Panc1 (cell line): ENCODE measurements at places on chromosomes 11 and 22.

DNA sequence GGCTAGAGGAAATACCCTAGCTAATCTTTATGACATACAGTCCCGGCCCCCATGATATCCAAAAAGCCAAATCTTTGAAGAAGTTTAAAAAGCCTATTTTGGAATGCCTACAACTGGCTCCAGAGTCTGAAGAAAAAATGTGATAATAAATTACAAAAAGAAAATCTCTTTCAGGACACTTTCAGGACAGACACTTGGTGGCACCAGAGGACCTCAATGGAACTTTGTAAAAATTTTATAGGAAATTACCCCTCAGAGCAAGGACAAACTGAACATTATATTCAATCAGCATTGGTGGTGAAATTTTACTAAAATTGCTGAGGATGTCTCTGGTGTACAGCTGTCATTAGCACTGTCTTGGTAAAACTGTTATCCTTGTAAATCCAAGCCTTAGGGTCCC, 81.0 kb downstream of the CCDC73 start:
- DNase-seq = no peak

DNA sequence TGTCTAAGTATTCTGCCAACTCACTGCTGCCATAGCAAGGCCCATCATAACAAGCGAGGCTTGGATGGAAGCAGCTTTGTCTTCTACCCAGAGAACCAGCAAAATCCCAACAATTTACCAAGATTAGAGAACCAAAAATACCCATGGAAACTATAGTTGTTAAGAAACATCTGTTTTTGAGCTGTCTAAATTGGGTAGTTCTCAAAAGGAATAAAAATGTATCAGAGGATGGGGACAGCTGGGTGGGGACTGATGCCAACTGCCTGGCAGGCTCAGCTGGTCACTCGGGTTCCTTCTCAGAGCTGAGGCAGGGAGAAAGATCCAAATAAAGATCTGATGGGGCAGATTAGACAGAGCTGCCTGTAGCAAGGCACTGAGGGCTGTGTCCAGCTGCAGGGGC, 85.9 kb upstream of the GRK3 start:
- no peak for DNase-seq

GRCh38 chr11:74345420-74345819, 34.0 kb upstream of the P4HA3 start:
- no peak for DNase-seq

DNA sequence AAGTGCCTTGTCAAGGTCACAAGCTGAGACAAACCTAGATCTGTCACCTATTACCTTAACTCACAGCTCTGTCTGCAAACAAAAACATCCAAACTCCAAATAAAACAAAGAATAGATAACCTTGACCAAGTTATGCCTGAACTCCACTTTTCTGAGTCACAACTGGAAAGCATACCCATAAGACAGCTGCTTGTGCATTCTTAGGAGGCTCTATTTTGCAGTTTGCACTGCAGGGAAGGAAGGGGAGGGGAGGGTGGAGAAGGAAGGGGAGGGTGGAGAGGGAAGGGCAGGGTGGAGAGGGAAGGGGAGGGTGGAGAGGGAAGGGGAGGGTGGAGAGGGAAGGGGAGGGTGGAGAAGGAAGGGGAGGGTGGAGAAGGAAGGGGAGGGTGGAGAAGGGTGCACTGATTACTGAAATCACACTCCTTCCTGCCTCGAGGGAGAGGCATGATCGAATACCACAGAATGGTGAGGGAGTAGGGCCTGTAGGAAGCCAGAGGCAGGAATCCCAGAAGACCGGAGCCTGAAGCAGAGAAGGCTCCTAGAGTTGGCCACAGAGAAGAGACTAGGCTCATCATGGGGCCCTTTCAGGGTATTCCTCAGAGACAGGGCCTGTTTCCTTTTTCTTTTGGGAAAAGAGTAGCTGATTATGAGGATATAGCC, 5.7 kb upstream of the OR52K2 start:
- DNase-seq = no peak

DNA sequence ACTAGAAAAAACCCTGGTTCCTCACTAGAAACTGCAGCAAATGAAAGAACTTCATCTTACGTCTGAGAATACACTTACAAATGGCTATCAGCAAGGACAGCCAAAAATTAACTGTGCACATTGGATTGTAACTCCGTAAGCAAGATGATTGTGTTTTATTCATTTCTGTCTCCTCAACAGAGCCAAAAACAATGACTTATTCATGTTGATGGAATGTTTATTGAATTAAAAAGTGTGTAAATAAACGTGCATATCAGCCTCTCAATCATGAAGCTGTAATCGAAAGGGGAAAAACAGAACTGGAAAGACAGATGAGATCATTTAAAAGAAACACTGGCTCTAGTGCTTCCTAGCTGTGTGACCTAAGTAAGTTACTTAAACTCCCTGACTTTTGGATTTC, 307.5 kb upstream of the ZC3H12C start:
- DNase-seq = no peak

DNA sequence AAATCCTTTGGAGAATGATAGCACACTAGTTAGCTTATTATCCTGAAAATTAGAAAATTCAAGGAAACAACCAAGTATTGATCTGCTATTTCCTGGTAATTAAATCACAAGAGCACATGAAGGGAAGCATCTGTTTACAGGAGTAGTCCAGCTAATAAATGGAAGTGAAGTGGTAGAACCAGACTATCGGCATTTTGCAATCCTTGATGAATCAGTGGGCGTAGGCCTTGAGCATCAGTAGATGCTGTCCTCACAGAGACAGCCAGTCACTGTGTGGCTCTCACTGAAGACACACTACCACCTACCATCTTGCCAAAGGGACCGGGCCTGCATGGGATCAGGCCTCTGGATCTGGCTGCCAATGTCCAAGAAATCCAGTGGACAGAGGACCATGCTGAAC, 69.8 kb downstream of the FBLN1 start:
- DNase-seq = no peak

- no peak for DNase-seq
Observed at GRCh38 chr11:33157103-33158027, 3.9 kb downstream of the CSTF3 start.

GRCh38 chr22:47198801-47199251, 436.4 kb downstream of the TBC1D22A start:
- DNase-seq = no peak

DNA sequence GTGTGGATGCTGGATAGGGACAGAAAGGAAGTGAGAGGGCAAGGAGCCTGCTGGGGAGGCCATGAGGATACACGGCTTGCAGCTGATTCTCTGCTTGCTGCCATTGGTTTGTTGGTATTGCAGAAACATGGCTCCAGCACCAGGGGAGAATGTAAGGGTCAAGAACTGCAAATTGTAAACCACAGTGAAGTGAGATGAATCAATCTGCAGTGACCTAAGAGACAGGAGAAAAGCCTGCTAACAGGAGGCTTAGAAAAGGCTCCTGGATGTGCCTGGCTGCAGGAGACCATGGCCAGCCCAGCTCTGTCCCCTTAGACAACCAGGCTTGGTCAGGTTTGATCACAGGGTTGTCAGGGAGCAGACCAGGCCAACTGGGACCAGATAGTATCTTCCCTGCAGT, 233.7 kb upstream of the CADM1 start:
- DNase-seq = no peak

DNA sequence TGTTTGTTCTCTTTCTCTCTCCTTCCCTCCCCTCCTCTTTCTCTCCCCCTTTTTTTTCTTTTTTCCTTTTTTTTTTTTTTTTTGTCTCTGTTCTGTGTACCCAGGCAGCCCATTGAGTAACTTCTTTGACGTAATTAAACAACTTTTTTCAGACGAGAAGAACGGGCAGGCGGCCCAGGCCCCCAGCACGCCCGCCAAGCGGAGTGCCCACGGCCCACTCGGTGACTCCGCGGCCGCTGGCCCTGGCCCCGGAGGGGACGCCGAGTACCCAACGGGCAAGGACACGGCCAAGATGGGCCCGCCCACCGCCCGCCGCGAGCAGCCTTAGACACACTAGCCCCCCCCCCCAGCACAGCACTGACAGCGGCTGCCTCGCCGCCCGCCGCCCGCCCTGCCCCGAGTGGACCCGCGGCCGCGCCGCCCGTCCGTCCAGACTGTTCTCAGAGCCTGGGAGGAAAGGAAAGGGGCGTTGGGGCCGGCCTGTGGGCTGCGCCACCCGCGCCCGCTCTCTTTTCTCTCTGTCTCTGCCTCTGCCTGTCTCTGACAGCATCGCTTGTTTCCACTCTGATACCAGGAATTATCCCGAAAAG, 26.1 kb downstream of the MOB2 start:
- no peak for DNase-seq

- no peak for DNase-seq
Observed at GRCh38 chr22:29715240-29715639, 4.6 kb upstream of the CABP7 start.

DNA sequence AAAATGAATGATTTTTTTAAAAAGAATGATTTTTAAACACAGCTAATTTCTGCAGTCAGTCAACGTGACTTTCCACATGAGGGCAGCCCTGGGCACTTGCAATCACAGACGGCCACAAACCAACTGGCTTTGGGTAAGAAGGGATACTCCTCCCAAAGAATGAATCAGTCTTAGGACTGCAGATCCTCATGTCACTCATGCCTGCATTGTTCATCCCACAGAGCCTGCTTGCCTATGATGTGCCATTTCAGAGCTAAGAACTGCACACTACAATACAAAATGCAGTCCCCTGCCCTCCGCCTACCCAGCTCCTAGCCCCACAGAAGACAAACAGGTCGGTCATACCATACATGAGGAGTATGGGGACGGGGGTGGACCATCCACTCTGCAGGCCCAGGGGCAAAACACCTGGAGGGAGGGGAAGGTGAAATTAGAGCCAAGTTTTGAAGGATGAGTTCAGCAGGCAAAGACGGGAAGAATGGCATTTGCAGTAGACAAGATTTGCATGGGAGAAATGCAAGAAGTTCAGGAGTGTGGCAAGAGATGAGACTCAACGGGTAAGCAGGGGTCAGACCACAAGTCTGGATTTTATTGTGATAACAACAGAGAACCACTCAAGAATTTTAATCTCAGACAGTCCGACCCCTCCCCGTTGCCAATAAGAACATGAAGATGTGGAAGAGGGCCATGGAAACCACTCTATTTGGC, 24.7 kb downstream of the PACSIN2 start:
- peak; percentile 24 for DNase-seq

- DNase-seq = no peak
Observed at GRCh38 chr11:87374038-87374807, 336.5 kb downstream of the TMEM135 start.

DNA sequence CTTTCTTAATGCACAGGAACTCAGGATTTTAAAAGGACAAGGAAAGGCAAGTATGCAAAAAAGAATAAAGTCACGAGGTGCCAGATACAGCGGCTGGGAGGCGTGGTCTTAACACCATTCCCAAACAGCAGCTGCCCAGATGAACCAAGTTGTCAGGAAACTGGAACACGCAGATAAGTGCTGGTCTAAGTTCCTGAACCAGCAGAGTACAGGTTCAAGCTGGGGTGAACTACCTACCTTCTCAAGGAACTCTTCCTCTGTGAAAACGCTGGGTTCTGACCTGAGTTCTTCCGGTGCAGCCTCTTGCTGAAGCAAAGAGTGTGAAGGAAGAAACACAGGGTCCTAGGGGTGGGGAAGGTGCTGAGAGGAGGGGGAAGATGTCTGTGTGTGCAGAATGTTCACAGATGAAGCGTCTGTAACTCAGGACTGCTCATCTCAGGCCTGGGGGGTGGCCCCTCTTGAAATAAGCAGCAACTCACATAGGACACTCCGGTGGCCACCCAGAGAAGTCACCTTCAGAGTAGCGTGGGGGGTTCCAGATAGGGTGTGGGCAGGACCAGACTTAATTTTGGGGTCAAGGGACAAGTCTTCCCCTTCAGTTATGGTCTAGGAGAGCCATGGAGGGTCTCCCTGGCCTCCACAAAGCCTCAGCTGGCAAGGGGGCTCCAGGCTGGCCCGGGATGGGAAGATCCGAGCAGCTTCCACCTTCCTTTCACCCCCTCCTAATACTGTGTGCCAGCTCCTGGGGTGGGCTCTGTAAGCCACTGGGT, 3.2 kb downstream of the TPST2 start:
- DNase-seq = no peak

DNA sequence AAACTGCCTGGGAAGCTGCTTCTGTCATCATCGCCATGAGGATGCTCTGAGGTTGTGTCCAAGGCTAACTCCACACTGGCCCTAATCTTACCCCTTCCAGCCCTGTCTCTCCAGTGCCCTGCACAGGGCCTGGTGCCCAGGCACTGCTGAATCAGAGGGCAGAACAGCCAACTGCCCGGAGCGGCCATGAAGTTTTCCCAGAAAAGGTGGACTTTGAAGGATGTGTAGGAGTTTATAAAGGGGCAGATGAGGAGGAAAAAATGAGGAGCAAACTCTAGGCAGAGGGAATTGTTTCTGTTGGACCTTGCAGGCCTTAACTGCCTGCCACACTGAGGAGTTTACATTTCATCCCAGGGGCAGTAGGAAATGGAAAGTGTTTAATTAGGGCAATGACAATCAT, 39.4 kb upstream of the TCF20 start:
- no peak for DNase-seq

- no peak for DNase-seq
Observed at GRCh38 chr11:64874308-64875240, 3.8 kb downstream of the EHD1 start.

DNA sequence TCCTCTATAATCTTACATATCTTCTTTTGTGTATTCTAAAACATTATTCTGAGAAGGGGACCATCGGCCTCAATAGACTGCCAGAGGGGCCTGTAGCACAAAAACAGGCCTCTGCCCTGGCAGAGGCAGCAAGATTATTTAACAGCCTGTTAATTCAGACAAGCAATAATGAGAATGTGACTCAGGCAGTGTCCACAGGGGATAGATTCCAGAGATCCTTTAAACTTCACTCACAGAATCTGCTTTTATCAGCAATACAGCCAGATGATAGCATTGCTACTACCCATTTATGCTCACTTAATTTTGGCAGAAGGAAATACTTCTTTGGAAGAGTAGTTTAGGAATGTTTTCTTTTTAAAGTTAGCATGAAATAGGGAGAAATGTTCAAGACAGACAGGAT, 44.9 kb downstream of the AAMDC start:
- DNase-seq = no peak

DNA sequence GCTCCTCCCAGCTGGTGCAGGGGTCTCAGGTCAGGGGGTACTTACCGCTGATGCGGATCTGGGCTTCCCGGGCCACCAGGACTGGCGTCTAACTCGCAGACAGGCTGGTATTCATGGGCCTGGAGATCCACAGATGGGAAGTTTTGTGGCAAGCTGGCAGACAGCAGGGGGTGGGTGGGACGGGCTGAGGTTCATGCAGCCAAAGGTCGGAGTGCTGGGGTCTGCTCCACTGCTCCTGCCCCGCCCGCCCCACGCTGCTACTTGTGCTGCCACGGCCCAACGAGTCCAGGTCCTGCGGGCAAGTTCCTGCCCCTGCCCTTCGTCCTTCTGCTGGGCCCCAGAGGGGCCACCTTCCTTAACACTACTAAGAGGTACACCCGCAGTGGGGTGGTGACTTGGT, 3.1 kb downstream of the ACY3 start:
- no peak for DNase-seq

GRCh38 chr11:34907934-34908593, 8.1 kb downstream of the APIP start:
- DNase-seq = no peak
